Smooth muscle cell of the coronary artery (primary cell): ENCODE measurements at places on chromosomes 13 and 19. TPM values are rescaled to one million over a fixed set of nuclear protein-coding genes. Genes with fewer than 3 reads are reported as not detected.

The LRG1 gene
- total RNA-seq, result not detected in 2 replicates

The CRX gene
- not detected in 2 replicates for total RNA-seq

The CLEC4M gene
- not detected in 2 replicates for total RNA-seq

The PRR19 gene
- total RNA-seq, result 0.15 TPM in 1 of 2 replicates, not detected in the other

The SBSN gene
- 0.23 and 235 TPM in 2 replicates for total RNA-seq

The SULT2B1 gene
- total RNA-seq, result 0.12 and 0.23 TPM in 2 replicates

The KASH5 gene
- total RNA-seq, result not detected in 2 replicates

The IZUMO1 gene
- not detected in 2 replicates for total RNA-seq

The NDUFA11 gene
- 196 and 302 TPM in 2 replicates for total RNA-seq

The KLK12 gene
- total RNA-seq, result not detected in 2 replicates

The KLK1 gene
- not detected in 2 replicates for total RNA-seq

The ITGBL1 gene
- total RNA-seq, result 182 and 183 TPM in 2 replicates

The DPF1 gene
- 1.1 TPM in 1 of 2 replicates, not detected in the other for total RNA-seq

The ZNF708 gene
- 2.5 and 5.3 TPM in 2 replicates for total RNA-seq

The CEACAM18 gene
- total RNA-seq, result not detected in 2 replicates

The THSD8 gene
- 0.30 TPM in 1 of 2 replicates, not detected in the other for total RNA-seq

The KLK5 gene
- total RNA-seq, result not detected in 2 replicates

The ZNF99 gene
- not detected in 2 replicates for total RNA-seq

The NPHS1 gene
- total RNA-seq, result not detected in 2 replicates

The KATNAL1 gene
- total RNA-seq, result 21.1 and 29.8 TPM in 2 replicates

The TM9SF2 gene
- total RNA-seq, result 66.8 and 103 TPM in 2 replicates

The GPR4 gene
- 0.23 TPM in 1 of 2 replicates, not detected in the other for total RNA-seq

The DENND1C gene
- not detected in 2 replicates for total RNA-seq

The SYDE1 gene
- total RNA-seq, result 5.4 and 19.7 TPM in 2 replicates

The C19orf38 gene
- total RNA-seq, result 0.12 and 0.15 TPM in 2 replicates

The VSTM2B gene
- total RNA-seq, result not detected in 2 replicates

The LILRB4 gene
- total RNA-seq, result not detected in 2 replicates

The SIPA1L3 gene
- total RNA-seq, result 7.3 and 8.9 TPM in 2 replicates

The CELF5 gene
- total RNA-seq, result 0.08 TPM in 1 of 2 replicates, not detected in the other

The TTC9B gene
- total RNA-seq, result not detected in 2 replicates

The SUCLA2 gene
- 43.5 and 43.8 TPM in 2 replicates for total RNA-seq

The QPCTL gene
- 3.2 and 10.4 TPM in 2 replicates for total RNA-seq

The LSR gene
- 0.45 TPM in 1 of 2 replicates, not detected in the other for total RNA-seq
